Fibroblast of the aortic adventitia (primary cell): ENCODE measurements at places on chromosomes 7 and 10.

DNA sequence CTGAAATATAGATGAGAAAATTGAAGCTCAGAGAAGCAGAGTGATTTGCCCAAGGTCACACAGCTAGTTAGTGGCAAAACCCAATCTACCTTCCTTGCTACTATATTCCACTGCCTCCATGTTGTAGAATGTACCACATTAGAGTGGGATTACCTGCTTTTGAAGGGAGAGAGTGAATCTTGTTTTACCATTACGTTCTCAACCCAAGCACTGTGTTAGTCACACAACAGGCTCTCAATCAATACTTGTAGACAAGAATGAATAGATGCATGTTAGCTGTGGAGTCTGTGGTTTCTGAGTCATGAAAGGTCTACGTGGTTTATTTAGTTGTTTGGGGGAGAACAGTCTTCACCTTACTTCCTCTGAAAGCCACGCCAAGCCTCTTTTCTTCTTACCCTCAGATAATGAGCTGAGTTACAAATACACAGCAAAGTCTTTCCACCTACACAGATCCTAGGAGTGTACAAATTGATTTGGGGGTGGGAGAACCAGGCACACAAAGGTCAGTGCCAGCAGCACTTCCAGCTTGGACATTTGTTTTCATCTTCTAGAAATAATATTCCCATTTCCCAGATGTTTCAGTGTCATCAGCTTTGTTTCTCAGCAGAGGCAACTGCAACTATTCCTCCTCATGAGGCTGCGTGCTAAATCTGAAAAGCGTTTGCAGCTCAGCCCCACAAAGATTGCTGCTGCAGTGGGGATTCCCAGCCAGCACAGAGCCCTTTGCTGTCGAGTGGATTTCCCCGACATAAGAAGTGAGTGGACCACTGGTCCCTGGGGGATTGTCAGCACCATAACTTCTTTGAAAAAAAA lies 71.5 kb upstream of the ADO start:
- DNase-seq, result peak; percentile 36

- DNase-seq, result no peak
Observed at GRCh38 chr10:130108934-130109604, 1.6 kb downstream of the C10orf143 start.

DNA sequence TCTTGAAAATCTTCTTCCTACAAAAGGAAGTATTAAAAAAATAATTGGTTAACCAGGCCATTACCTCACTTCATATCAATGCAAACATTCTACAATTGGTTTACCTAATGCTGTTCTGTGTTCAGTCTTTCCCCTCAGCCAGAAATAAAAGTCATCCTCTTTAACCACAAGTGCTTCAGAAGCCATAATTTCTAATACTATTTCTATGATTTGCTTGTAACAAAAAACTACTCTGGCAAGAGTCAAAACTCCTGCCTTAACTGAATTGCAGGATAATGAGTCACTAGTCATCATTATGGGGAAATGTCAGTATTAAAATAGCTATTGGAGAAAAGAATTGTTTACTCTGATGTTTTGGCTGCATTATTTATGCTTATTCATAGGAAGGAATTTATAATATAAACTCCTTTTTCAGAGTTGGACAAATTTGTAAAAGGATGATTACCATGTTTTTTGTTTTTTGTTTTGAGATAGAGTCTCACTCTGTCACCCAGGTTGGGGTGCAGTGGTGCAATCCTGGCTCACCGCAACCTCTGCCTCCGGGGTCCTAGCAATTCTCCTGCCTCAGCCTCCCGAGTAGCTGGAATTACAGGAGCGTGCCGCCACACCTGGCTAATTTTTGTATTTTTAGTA lies 55.5 kb upstream of the ODAD2 start:
- peak; percentile 74 for DNase-seq

GRCh38 chr10:121338206-121338980 lies 259.9 kb downstream of the FGFR2 start:
- no peak for DNase-seq

DNA sequence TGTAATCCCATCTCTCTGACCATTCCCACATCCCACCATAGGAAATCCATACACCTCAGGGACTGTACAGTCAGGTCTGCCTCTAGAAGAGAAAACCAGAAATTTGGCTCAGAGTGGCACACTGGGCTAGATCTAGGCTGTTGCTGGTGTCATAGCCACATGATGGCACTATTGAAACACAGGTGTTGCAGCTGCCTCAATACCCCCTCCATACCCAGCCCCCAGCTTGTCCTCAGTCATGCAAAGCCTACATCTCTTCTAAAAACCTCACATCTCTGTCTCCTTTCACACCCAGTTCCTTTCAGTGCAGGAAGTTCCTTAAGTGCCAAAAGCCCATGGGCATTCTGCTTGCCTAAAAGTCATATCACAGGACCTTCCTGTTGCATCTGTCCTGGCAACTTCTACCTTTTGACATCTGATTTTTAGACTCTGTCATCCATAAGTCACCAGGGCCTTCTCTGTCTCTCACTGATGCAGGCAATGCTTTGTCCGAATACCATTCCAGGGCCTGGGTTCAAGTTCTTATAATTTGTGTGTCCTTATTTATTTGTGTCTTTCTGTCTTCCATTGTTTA lies 27.0 kb upstream of the HIBADH start:
- peak; percentile 72 for DNase-seq

GRCh38 chr10:104577163-104577562 lies 63.9 kb upstream of the SORCS3 start:
- no peak for DNase-seq

GRCh38 chr7:25665374-25665773 lies 437.1 kb upstream of the NPVF start:
- no peak for DNase-seq

- no peak for DNase-seq
Observed at GRCh38 chr7:93758631-93759030, 131.9 kb downstream of the TFPI2 start.

DNA sequence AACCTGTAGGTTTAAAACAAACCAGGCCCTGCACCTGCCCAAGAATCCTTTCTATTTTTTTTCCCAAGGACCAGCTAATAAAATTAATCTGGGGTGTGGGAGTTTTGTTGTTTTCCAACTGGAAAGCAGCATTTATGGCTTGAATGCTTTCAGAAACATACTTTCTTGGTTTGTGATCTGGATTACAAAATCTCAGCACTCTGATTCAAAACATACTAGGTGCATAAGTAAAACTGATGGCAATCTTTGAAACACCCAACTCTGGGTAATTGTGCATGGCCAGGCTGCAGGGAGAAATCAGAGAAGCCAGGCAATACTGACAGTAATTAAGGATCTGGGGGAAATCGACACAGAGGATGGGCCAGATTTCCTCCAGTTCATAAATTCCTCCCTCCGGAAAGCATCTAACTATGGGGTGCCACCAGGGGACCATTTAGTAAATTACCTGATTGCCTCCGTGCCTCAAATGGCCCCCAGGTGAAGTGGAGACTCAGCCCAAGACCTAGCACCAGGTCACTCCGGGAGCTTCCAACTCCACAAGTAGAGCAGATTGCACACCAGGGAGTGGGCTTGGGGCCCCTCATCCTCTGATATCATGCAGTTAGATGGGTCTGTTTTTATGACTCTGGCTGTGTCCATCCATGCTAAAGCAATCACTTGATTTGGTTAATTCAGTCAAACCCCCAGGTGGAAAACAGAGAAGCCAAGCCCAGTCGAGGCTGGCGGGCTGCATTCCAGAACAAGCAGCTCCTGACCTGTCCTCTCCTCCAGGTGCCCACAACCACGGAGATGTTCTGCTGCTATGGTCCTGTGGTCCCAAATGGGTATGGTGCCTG lies 15.2 kb upstream of the C10orf53 start:
- no peak for DNase-seq

DNA sequence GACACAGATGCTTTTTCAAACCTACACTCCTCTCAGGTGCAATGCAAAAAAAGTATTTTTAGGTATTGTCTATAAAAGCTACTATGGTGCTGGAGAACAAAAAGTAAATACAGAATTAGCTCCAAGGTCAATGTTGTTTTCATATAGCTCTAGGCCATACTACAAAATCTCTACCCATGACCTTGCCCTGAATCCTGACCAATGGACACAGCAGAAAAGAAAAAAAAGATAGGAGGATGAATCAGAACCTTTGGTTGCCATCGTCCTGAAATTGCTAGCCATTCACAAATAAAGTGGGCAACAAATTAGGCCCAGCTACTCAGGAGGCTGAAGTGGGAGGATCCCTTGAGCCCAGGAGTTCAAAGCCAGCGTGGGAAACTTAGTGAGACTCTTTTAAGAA lies 35.2 kb upstream of the RELN start:
- no peak for DNase-seq

GRCh38 chr10:14837003-14837756 lies 657 bp downstream of the CDNF start:
- no peak for DNase-seq

GRCh38 chr10:122091722-122092121 lies 102.8 kb downstream of the TACC2 start:
- no peak for DNase-seq

DNA sequence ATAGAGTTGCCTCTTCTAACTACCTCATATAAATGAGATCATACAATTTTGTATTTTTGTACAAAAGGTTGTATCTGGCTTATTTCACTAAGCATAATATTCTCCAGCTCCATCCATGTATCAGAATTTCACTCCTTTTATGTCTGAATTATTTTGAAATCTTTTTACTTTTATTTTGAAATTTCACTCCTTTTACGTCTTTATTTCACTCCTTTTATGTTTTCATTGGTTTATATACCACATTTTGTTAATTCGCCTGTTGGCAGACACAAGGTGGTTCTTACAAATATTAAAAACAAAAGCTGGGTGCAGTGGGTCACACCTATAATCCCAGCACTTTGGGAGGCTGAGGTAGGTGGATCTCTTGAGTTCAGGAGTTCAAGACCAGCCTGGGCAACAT lies 5.8 kb downstream of the EZH2 start:
- no peak for DNase-seq

DNA sequence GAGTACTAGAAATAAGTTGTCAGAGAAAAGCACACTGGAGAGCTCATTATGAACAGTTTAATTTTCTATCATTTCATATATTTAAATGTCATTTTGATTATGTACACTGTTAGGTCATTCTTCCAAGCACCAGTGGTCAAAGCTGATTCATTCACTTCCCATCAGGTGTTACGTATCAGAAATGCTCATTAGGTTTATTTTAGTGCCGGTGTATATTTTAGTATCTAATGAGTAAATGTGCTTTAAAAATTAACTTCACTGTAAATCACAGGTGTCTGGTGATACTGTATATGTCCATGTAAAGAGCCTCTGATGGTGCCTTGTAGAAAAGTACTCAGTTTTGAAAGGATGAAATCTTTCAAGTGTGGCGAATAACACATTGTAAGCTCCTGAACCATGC lies 3.5 kb downstream of the DMTF1 start:
- DNase-seq, result no peak

GRCh38 chr10:126500185-126500584 lies 111.9 kb upstream of the ADAM12 start:
- DNase-seq, result no peak

DNA sequence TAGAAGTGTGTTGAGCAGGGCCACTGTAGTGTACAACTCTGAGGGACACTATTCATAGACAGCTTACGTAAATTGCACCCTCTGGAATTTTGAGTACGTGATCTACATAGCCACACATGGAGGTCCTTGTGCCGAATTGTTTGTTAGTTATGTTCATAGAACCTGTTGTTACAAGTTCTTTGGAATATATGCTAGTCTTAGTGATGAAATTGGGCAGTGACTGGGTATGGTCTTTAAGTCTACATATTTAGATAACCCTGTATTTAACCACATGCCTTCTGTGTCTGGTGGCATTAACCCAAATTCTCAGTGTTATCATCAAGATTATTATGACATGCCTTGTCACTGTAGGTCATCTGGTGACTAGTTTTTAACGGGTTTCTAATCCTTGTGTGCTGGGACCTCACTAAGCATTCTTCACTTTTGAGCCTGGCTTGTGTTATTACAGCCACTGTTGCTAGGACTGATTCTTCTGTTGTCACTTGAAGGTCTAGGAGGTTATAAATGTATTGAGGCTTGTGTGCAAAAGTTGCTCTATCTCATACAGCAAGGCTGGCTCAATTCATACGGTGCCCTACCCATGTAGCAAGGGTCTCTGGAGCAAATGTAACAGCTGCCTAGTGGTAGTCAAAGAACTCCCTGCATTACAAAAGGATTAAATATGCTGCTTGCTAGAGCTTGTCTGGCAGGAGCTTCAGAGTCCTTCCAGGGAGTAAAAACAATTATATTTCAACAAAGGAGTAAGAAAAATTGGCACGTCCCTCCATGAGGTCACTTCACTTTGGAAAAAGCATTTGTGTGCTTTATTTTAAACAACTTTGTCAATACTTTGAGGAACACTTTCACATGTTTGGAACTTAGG lies 65.4 kb downstream of the CDK14 start:
- peak; percentile 77 for DNase-seq

GRCh38 chr7:37550426-37550825 lies 101.8 kb upstream of the ELMO1 start:
- DNase-seq, result no peak

GRCh38 chr10:126843299-126843934 lies 61.8 kb upstream of the DOCK1 start:
- no peak for DNase-seq
